Left lobe of liver (tissue), 2 donors: ENCODE measurements at places on chromosomes 12 and 14.

DNA sequence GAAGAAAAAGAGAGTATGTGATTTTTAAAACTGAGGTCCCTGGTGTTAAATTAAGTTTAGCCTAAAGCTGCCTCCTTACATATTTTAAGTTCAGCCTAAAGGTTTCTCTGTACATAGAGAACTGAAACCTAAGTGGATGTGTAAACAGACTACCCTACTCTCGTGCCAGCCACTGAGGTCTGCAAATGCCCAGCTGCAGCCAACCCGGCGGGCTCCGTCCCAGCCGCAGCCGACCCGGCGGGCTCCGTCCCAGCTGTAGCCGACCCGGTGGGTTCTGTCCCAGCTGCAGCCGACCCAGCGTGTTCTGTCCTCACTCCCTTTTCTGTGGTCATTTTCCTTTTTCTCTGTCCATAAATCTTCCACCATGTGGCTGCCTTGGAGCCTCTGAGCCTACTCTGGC is 97.2 kb upstream of the SFSWAP start:
- no peak for DNase-seq

DNA sequence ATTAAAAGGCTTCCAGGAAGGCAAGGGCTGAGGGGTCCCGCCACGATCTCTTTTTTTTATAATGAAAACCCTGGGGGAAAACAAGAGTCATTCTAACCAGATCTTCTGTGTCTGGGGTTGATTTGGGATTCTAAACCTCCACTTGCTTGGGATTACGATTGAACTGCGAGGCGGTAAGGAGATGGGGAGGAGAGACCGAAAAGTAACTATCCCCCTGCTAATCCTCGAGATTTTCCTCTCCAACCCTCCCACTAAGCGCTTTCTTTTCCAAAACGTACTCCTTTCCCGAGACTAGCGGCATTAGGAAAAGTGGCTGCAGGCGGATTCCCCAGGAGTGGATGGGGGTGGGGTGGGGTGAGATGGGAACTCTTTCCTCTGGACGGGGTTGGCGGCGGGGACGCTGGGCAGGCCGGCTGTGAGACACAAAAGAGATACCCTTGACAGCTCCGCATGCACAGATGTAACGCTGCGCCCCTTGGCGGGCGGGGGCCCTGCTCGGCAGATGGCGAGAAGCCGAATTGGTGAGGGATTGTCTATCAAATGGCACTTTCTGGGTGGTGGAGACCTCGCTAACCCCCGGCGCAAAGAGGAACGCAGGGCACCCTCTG is 830 bp upstream of the SRRM4 start:
- no peak for DNase-seq

DNA sequence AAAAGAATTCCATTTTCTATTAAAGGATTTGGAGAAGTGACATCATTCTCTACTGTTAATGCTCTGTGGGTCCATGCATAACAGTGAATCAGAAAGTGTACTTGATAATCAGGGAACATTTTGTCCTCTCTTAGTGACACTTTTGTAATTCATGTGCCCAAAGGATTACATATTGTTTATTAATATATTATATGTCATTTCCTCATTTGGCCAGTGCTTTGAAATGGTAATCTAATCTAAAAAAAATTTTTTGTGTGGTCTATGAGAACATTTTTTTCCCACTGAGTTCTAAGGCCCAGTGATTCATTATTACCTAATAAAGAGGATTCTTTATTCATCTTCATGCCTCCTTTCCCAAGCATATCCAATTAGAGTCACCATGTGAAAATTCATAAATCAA is 79.7 kb upstream of the MYF6 start:
- DNase-seq, result no peak

- DNase-seq, result no peak
These were observed 58.1 kb upstream of the NUDT4 start for GRCh38 chr12:93319523-93320050.

- DNase-seq, result no peak
These were observed 10.2 kb upstream of the EMP1 start for GRCh38 chr12:13186302-13186701.

- no peak for DNase-seq
These were observed 276.7 kb downstream of the RASSF9 start for GRCh38 chr12:85559536-85559935.

- no peak for DNase-seq
These were observed 9.2 kb upstream of the NOS1 start for GRCh38 chr12:117370588-117370987.

- DNase-seq, result no peak
These were observed 1.1 kb downstream of the CCDC91 start for GRCh38 chr12:28191051-28192048.

GRCh38 chr14:64746298-64747250 is 42.4 kb downstream of the PLEKHG3 start:
- no peak for DNase-seq

DNA sequence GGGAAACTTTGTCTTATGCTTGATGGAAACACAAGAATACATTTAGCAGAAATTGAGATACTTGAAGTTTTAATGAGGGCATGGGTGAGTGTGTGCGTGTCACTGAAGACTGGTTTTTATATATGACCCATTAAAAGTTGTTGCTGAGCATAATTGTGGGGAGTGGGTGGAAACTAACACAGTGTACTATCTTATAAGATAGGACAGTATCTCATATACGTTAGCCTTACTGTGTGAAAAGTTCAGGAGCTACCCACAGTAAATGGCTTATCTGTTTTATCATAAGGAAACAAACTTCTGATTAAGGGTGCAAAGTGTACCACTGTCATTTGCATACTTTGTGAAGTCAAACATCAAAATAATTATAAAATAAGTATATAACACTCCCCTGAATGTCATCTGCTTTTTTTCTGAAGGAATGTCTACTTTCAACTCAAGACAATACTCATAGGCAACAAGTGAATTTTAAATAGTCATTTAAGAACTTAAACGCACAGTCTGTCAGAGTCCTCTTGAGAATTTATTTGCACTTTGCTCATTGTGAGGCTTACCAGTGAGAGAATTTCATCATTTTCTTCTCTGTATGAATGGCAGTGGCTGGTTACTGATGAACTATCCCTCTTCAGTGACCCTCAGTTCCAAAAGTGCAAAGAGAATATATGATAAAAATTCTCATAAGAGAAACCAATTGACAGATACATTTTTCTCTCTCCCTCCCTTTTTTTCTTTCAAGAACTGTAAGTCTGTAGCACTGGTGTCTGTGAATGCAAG is 4.2 kb downstream of the PDE3A start:
- DNase-seq, result no peak

GRCh38 chr14:69643430-69644200 is 32.2 kb downstream of the SUSD6 start:
- DNase-seq, result peak; percentile 81

DNA sequence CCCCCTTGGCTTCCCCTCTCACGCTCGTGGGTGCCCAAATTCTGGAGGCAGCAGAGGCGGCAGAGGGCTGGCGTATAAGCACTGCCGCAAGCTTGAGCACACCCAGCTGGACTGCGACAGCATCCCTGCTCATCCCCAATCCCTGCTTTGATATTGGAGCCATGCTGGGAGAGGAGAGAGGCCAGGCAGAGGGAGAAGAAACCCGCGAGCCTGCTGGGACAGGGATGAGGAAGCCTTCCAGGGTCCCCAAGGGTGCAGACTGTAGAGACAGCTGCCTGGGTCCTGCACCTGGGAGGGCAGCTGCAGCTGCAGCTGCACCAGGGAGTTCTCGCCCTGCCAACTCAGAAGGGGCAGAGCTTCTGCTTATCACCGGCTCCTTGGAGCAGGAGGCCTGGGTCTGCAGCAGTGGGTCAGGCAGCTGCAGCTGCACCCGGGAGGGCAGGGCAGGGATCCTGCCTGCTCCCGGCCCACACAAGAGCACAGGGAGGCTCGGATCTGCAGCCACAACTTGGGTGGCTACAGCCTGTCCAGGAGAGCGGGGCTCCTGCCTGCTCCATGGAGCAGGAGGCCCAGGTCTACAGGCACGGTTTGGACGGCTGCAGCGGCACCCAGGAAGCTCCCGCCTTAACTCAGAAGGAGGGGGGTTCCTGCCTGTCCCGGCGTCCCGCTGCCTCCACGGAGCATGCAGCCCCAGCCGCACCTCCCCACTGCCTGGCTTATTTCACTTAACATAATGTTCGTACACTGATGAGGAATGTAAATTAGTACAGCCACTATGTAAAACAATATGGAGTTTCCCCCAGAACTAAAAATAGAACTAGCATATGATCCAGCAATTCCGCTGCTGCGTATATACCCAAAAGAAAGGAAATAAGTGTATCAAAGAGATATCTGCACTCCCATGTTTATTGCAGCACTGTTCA is 60.4 kb upstream of the SGPP1 start:
- no peak for DNase-seq

DNA sequence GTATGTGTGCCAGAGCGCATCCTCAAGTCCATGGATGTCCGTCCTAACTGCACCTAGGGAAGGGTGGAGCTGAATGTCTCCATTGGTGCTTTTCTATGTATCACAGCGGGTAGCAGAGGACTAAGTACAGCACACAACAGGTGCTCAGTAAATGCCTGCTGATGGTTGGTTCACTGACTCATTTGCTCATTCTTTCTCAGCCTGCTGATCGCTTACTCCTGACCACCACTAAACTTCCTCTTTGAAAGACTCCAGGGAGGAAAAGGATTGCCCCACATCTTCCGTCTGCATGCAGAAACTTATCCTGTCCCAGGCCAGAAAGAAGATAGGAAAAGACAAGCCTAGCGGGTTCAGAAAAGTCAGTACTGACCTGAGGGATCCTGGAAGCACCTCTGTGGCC is 66.3 kb downstream of the B4GALNT3 start:
- no peak for DNase-seq

DNA sequence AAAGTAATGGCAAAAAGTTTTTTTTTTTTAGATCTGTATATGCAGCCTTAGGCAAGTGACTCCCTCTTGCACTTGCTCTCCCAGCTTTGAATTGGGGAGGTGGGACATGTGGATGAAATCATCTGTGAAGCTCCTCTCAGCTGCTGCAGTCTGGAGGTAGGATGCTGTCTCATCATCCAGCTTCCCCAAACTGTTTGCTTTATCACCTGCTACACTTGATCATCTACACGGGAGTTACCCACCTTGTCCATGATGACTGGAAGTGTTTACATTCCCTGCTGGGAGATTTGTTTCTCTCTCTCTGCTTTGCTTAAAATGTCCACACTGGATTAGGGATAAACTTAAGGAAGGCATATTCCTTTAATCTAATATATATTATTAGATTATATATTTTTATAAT is 8.5 kb upstream of the FGF23 start:
- DNase-seq, result no peak

GRCh38 chr14:89493877-89494634 is 77.0 kb upstream of the FOXN3 start:
- no peak for DNase-seq

DNA sequence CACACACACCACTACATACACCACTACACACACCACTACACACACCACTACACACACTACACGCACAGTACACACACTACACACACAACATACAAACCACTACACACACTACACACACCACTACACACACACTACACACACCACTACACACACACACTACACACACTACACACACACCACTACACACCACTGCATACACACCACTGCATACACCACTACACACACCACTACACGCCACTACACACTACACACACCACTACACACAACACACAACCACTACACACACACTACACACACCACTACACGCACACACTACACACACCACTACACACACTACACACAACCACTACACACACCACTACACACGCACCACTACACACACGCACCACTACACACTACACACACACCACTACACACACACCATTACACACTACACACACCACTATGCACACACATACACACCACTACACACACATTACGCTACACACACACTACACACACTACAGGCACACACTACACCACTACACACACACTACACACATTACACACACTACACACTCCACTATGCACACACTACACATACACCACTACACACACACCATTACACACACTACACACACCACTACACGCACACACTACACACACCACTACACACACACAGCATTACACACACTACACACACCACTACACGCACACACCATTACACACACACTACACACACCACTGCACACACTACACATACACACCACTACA is 12.5 kb downstream of the NOC4L start:
- no peak for DNase-seq

- no peak for DNase-seq
These were observed 5.7 kb downstream of the DPF3 start for GRCh38 chr14:72888192-72888591.

- no peak for DNase-seq
These were observed 672 bp upstream of the SCFD1 start for GRCh38 chr14:30621354-30621939.

DNA sequence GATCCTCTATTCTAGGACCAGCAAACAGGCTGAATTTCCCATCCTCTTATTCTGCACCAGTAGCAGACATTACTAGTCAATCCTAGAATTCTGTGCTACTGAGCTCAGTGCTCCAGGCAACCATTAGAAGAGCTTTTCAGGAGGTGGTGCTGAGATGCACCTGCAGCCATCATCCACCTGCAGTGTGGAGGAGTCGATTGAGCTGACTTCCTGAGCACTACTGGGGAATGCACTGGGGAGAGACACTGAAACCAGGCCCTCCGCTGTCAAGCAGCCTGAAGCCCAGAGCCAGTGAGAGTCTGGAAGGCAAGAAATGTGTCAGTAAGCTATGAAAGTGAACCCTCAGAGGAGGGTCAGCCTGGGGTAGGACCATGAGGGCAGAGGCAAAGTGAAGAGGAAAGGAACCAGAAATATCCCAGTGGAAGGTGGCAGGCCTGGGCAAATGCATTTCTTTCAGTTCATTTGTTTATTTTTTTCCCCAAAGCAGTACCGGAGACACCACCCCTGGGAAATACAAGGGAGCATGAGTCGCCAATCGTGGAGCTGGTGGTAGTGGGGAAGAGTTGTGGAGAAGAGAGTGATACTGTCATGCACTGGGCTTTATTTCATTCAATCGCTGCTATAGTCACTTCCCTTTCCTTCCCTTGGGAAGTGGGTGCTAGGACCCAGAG is 23.0 kb upstream of the SERPINA4 start:
- no peak for DNase-seq

DNA sequence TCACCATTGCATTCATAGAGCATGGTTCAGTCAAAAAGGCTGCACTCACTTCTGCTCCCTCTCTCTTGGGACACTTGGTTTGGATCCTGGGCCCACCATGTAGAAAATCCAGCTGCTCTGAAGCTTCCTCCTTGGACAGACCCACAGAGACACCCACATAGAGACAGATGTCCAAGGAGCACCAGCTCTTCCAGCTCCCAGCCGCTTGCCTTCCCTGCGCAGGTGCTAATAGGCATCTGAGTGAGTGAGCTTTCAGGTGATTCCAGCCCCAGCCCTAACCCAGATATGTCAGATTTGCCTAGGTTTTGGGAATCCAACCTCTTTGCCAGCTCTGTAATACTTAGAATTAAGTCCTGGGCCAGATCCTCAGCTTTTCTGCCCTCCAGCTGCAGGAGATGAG is 38.6 kb downstream of the DLK1 start:
- no peak for DNase-seq
